Neural progenitor cell (in vitro differentiated cells): ENCODE measurements at places on chromosomes 11 and 22. TPM values are rescaled to one million over a fixed set of nuclear protein-coding genes. Genes with fewer than 3 reads are reported as not detected.

The SPON1 gene
- total RNA-seq = 35.4 and 35.9 TPM in 2 replicates

DNA sequence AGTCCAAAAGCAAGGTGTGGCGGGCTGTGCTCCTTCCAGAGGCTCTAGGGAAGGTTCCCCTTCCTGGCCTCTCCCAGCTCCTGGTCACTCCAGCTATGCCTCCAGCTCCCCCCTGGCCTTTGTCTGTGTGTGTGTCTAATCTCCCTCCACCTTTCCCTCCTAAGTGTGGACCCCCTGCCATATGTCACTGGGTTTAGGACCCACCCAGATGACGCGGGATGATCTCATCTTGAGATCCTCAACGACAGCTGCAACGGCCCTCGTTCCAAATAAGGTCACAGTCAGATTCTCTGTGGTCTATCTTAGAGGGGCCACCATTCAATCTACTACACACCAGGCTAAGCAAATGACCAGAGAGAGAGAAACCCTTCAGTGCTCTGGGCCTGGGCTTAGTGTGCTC lies 107.9 kb downstream of the ARHGAP8 start:
- no peaks in the 10 kb centered on the region for H3K36me3 ChIP-seq
- peaks cover 3% of the 10 kb centered on the region for H3K4me1 ChIP-seq
- H3K27ac ChIP-seq = no peak overlapping the region
- no peak for DNase-seq
- H3K27me3 ChIP-seq = no peaks in the 10 kb centered on the region

DNA sequence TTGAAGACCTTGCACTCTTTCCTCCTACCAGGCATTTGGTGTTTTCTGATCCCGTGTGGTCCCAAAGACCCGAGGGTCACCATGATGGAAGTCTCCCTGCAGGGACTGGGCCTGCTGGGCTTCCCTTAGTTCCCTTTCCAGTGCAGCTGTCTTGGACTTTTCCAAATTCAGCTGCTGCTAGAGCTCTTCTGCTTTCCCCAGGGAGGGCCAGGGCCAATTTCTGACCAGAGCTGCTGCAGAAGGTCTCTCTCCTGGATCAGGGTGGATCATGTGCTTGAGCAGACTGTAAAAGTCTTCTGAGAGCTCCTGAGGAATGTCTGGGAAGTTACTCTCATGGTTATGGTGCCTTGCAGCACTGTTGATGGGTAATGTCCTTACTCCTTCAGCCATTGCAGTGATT lies 23.2 kb downstream of the LDLRAD3 start:
- H3K27ac ChIP-seq = no peak overlapping the region
- H3K36me3 ChIP-seq = no peaks in the 10 kb centered on the region
- H3K27me3 ChIP-seq = no peaks in the 10 kb centered on the region
- no peak overlapping the region for H3K4me3 ChIP-seq
- no peak for DNase-seq

DNA sequence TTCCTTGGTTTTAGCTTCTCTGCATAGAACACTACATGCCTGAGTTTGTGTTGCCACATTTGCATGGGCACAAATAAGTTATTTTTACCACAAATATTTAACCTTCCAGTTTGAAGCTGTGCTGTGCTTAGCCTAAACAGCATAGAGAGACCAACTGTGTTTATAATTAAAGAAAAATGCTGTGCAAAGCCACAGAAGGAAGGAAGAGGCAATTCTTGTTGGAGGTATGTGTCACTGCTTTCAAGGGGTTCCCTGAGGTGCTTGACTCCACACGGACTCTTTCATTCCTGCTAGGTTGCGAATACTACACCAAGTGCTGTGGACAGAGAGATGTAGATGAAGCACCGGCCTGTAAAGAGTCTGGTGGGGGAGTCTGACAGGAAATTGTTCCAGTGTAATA lies 47.6 kb upstream of the OLFML1 start:
- no peak overlapping the region for H3K4me3 ChIP-seq
- H3K27me3 ChIP-seq = no peaks in the 10 kb centered on the region
- no peak for DNase-seq
- no peaks in the 10 kb centered on the region for H3K36me3 ChIP-seq
- H3K4me1 ChIP-seq = no peaks in the 10 kb centered on the region
